ENCODE measurements at places on chromosomes 16 and 17. TPM values are rescaled to one million over a fixed set of nuclear protein-coding genes. Genes with fewer than 3 reads are reported as not detected.

DNA sequence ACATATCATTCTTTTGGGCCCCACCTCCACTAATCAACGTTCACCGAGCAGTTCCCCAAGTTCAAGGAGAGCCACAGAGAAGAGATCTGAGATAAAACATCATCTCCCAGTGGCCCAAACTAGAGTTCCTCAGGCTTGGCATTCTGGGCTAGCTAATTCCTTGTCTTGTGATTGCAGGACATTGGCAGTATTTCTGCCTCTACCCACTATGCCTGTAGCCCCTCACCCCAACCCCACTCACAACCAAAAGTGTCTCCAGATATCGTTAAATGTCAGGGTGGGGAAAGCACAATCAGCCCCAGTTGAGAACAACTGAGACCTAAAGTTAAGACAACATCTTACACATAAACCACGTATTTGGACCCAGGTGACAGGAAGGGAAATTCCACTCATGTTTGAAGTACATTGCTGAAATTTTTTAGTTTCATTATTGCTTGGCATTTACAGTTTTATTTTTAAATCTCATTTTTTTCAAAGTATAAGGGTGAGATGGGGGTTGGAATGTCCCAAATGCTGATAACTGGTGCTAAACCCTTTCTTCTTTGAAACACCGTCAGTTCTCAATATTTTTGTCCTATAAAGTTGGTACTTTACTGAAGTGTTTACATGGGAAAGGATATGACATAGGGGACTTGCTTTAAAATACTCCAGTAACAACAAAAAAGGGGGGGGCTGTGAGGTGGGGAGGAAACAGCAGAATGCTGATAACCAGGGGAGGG is 13.6 kb downstream of the ZC3H7A start:
- DNase-seq = no peak

DNA sequence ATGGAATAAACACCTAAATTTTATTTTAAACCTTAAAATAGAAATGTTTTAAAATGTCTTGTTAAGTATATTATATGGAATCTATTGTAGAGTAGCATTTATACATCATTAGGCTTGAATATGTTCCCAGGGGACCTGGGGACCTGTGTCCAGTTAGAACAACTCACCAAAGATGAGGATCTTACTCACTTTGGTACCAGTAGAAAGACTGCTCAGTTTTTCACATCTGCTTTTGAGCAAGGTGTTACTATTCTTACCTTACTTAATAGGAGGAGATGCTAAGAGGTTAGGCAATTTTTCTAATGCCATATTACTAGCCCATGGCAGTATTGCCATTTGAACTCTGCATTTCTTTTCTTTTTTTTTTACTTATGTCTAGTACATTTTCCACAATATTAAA is 14.7 kb downstream of the STXBP4 start:
- no peak for DNase-seq

- DNase-seq = no peak
Measured at GRCh38 chr16:19344224-19344801, 58.8 kb downstream of the CLEC19A start.

- no peak for DNase-seq
Measured at GRCh38 chr17:32323046-32323445, 18.9 kb downstream of the C17orf75 start.

GRCh38 chr17:82686366-82687324 is 11.9 kb downstream of the RAB40B start:
- no peak for DNase-seq

GRCh38 chr16:78789561-78789960 is 690.1 kb downstream of the WWOX start:
- no peak for DNase-seq

The RHBDL3 gene
- total RNA-seq = 3.2 TPM

The KAT2A gene
- 67.0 TPM for total RNA-seq

The BCL6B gene
- total RNA-seq = 0.18 TPM

The LRRC75A gene
- total RNA-seq = 1.2 TPM

The DHRS7C gene
- total RNA-seq = not detected

The KRT25 gene
- total RNA-seq = not detected

The SMIM36 gene
- total RNA-seq = not detected

The MRPL28 gene
- 140 TPM for total RNA-seq

Data from Panc1 (cell line).